ENCODE measurements at places on chromosomes 6 and 20.

GRCh38 chr6:36682328-36683144, 4.0 kb downstream of the CDKN1A start:
- no peak for DNase-seq

DNA sequence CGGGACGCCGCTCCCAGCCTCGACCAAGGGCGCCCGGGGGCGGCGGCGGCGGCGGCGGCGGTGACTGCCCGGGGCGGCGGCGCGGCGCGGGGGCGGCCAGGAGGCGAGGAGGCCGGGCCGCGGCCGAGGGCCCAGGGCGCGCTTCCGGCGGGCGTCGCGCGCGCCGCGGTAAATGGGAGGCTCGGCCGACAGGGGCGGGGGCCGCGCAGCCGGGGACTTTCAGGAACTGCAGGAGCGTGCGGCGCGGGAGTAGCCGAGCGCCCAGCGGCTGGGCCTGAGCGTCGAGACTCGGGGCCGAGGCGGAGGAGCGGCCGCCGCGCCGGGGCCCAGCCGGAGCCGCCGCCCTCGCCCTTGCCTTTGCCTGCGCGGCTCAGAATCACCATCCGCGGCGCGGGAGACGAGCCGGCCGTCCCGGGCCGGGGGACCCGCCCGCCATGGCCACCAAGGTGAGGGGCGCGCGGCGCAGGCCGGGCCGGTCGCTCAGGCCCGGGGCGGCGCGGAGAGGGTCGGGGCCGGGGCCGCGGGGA, at the start of gene SNX9:
Gene SNX9 (plus strand): TSS at position 246 of the 527 bp plus-strand sequence. CDS start 189 bp downstream, at position 435.
- DNase-seq = peak; percentile 25

DNA sequence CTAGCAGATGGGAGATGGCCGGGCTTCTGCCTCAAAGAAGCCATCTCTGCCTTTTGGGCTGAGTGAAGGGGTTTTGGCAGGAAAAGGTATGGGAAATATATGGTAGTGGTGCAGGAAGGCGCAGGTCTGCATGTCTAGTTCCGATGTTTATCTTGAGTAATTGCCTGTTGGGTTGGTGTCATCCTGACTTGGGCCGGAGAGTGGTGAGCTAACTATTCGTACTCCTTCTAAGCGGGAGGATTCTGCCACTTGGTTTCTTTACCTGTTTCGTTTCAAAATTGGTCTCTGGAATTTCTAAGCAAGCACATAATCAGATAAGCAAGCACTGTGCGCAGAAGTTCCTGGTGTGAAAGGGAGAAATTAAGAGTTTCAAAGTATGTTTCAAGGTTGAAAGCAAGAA, 229.6 kb downstream of the SAMD5 start:
- DNase-seq = no peak

DNA sequence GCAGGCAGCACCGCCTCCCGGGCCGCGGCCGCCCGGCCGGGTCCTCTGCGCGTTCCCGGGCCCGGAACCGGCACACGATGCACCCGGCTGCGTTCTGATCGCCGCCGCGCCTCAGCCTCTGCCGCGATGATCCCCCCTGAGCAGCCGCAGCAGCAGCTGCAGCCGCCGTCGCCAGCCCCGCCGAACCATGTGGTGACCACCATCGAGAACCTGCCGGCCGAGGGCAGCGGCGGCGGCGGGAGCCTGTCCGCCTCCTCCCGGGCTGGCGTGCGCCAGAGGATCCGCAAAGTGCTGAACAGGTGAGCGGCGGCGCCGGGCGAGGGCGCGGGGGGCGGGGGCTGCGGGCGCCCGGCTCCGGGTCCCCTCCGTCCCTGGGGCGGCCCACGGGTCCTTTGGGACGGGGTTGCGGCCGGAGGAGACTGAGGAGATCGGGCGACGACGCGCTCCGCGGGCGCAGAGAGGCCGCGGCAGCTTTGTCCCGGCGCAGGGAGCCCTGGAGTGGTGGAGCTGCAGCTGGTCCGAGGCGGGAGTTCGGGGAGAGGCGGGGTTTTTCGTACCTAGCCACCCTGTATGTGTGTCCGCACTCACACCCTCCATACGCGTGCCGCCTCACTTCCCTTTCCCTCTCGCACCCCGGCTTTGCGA, 659 bp downstream of the SLC35F1 start:
- DNase-seq = no peak

- no peak for DNase-seq
Observed at GRCh38 chr6:79373880-79374279, 139.4 kb upstream of the HMGN3 start.

GRCh38 chr6:166308033-166308768, at the start of gene PRR18:
PRR18 (minus strand) TSS chr6:166308392; CDS start chr6:166308142, 250 bp downstream.
- no peak for DNase-seq

GRCh38 chr20:8647961-8648441, 420.9 kb upstream of the PLCB4 start:
- DNase-seq = no peak

GRCh38 chr6:17971128-17972073, 16.0 kb downstream of the KIF13A start:
- no peak for DNase-seq

- DNase-seq = no peak
Observed at GRCh38 chr6:156660389-156660788, 116.8 kb upstream of the ARID1B start.

GRCh38 chr20:61850457-61850856, 215.2 kb downstream of the TAF4 start:
- no peak for DNase-seq

DNA sequence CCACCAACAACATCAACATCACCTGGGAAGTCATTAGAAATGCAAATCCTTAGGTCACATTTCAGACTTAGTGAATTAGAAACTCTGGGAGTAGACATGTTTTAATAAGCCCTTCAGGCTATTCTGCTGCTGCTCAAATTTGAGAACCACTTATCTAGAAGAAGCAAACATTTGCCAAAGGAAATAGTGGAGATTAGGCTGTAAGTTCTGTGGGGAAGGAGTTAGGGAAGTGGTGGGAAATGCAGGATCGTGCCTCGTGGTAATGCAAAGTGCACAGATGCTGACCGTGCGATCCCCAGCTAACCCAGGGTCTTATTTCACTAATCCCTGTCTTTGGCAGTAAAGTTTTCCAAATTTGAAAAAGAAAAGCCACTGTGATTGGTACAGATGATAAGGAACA, 328.5 kb downstream of the EPM2A start:
- DNase-seq = no peak

- DNase-seq = no peak
Observed at GRCh38 chr20:35030136-35030535, 62.5 kb downstream of the TRPC4AP start.

GRCh38 chr6:17967668-17968518, 19.5 kb downstream of the KIF13A start:
- DNase-seq = no peak

Data from activated CD8-positive, alpha-beta memory T cell treated with anti-CD3 and anti-CD28 coated beads for 48 hours (primary cell).